Bone marrow (tissue), 2 donors: ENCODE measurements at places on chromosomes 11 and 22.

DNA sequence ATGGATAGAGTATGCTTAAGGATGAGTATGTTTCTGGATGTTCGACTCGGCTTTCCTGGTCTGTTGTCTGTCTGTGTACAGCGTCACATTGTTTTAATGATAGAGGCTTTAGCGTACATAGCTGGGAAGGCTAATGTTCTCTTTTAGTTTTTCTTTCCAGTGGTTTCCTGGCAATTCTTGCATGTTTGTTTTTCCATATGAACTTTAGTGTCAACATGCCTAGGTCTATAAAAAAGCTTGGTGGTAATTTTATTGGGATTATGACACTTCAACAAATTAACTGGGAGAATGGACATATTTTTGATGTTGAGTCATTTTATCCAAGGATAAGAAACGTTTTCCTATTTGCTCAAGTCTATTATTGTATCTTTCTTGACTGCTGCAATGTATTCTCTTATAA lies 17.6 kb downstream of the F2 start:
- DNase-seq = no peak

GRCh38 chr22:29260031-29260560 lies 7.7 kb downstream of the RHBDD3 start:
- no peak for DNase-seq

- no peak for DNase-seq
These were observed 2.3 kb upstream of the HMOX1 start for GRCh38 chr22:35378621-35379020.

GRCh38 chr22:29773233-29773632 lies 6.1 kb downstream of the UQCR10 start:
- no peak for DNase-seq

- no peak for DNase-seq
These were observed 49.5 kb downstream of the SBF1 start for GRCh38 chr22:50425179-50425916.
